ENCODE measurements at places on chromosomes 13 and 19.
A peak's percentile ranks its signal among the peaks of the same experiment; 100 is the strongest.

GRCh38 chr13:42284068-42284467 lies 12.1 kb downstream of the AKAP11 start:
- DNase-seq: no peak

- DNase-seq: no peak
Observed at GRCh38 chr19:50230379-50231351, 27.2 kb downstream of the MYH14 start.

DNA sequence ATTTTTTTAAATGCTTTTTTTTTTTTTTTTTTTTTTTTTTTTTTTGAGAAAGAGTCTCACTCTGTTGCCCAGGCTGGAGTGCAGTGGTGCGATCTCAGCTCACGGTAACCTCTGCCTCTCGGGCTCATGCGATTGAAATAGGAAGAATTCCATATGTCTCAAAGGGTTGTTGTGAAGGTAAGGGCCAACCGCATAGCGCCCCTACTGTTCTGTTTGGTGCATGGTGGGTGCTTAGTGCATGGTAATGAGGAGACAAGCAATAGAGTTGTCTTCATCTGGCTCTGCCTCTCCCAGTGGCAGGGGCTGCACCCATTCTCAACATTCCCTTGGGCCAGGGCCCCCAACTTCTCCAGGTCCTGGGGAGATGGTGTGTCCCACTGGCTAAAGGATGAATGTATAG lies 68.7 kb downstream of the RASL11A start:
- peak; percentile 54 for DNase-seq

DNA sequence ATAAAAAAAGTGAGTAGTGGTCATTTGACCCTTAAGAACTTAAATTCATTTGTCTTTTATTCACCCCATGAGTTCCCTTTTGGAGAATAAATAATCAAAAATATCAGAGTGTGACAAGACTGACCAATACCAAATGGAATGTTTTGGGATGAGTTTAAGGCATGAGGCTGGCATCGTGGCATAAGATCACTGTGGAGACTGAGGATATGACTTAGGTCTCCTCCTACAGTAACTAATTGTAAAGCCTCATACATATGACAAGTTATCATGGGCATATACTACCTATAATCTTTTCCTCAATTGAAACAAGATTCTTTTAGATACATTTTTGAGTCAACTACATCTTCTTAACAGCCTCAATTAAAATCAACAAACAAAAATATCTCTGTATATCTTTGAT lies 782.0 kb downstream of the SLITRK1 start:
- DNase-seq: no peak

DNA sequence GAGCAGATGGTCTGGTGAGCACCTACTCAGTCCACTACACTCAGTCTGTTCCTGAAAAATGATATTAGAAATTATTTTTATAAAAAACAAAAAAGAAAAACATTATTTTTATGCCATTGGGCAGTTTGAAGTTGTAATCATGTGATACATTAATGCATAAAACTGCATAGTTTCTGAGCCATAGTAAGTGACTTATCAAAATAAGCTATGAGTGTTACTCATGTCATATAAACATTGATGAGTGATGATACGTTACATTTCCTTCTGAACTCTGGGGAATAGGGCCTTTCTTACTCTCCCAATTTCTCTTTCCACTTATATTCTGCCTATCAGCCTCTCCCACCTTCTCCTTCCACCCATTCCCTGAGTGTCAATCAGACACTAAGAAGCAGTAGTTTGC lies 8.9 kb downstream of the ZNF805 start:
- no peak for DNase-seq

DNA sequence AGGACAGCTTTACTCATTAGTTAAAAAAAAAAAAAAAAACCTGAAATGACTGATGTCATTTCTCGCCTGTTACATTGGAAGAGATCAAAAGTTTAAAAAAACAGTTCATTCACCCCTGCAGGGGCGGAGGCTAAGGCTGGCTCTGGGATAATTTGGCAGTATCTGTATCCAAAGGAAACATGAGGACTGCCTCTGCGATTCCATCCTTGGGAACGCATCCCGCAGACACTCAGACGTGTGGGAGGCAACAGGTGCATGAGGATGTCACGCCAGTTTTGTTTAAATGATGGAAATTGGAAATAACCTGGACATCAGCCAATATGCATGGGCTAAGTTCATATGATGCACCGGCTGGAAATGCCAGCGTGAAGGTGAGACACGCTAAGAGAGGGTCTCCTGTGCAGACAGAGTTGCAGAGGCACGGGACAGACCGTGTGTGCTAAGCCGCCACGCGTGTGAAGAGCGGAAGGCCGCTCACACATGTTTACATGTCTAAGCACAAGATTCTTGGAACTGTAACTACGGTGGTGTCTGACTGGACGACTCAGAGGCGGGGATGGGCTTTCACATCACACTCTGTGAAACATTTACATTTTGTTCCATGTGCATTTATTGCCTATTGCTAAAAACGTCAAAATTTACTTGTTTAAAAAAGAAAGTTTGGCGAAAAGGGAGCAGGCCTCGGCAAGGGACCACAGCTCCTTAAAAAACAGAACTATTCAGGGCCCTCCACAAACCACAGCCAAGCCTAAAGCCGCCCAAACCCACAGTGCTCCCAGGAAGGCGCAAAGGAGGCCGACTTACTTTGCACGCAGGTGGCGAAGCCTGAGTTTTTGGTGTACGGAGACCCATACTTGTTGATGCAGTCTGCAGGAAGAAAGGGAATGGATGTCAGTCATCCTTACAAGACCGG lies 17.9 kb downstream of the GAS6 start:
- no peak for DNase-seq

GRCh38 chr19:41303954-41304353 lies 6.0 kb upstream of the CCDC97 start:
- no peak for DNase-seq

DNA sequence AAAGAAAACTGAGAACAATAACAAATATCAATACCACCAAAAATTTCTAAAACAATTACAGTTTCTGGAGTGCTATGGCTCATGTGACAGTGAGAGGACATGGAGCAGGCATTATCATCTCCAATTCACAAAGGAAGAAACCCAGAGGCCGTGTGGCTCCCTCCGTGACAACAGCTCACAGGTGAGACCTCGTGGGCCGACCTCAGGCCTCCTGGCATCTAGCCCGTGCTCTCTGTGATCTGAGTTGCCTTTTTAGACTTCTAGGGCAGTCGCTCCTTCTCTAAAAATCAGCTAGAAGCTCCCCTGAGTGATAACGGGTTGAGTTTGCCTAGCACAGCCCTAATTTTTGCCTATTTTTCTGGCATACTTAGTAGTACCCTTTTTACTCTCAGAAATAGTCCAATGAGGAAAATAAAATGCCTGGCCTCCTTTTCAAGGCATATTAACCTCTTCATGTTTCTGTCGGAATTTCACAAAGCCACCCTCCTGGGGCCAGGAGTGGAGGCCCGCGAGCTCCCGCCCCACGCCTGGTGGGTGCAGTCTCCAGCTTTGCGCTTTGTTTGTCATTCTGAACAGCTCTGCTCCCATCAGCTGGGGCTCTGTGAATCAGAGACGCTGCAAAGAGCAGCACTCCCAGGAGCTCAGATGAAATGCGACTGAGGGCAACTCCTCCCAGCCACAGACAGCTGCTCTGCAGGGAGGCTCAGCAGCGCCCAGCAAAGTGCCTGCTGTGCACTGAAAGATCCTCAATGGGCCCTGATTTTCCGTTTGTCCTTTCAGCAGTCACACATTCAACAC lies 292.5 kb downstream of the UQCRFS1 start:
- no peak for DNase-seq

DNA sequence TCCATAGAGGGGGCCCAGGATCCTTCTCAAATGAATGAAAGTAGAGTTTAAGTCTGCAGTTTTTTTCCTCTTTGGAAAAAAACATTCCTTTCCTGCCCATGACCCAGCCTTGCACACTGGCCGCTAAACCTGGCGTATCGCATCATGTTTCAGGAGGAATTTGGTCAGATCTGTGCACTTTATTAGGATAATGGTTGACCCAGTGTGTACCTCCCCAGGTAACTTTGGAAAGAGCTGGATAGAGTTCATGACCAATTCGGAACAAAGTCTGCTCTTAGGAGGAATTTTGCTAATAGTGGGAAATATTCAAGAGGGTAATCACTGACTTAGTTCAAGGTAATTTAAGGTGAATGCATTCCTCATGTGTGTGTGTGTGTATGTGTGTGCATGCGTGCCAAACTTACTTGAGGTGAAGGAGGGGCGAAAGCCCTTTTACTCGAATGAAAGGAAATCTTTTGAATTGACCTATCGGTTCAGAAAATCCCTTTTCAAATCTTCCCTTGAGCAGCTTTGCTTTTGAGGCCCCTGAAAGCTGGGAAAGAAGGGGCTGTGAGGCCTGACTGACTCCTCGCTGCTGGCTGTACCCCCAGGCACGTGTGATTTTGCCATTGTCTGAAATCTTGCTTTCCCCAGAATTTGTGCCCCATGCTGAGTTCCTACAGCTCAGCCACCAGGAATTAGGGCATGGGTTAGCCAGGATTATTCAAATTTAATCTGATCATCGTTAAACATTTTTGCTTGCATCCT lies 46.3 kb downstream of the SIPA1L3 start:
- DNase-seq: peak; percentile 27

- DNase-seq: no peak
Observed at GRCh38 chr13:63643543-63643942, 2227.9 kb upstream of the PCDH20 start.

DNA sequence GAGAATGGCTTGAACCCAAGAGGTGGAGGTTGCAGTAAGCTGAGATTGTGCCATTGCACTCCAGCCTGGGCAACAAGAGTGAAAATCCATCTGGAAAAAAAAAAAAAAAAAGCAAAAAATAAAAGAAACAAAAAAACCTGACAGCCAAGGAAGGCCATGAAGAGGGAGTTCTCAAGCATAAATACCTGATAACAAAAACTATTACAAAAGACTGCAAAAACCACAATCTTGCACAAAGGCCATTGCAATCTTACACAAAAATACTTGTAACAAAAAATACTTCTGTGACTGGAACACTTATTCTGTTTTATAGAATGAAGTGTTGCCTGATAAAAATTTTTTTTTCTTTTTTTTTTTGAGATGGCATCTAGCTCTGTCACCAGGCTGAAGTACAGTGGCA lies 61.5 kb upstream of the TSC22D1 start:
- DNase-seq: no peak

Data from fibroblast of mammary gland (primary cell).